ENCODE measurements at places on chromosomes 7 and 10. TPM values are rescaled to one million over a fixed set of nuclear protein-coding genes. Genes with fewer than 3 reads are reported as not detected.

The COPS6 gene
- total RNA-seq: 40.8 TPM

The NPFFR1 gene
- total RNA-seq: not detected

The DNA2 gene
- 6.6 TPM for total RNA-seq

The AGR3 gene
- total RNA-seq: 37.3 TPM

The ENKUR gene
- total RNA-seq: not detected

The DENND2A gene
- 6.9 TPM for total RNA-seq

The COL1A2 gene
- total RNA-seq: 94.5 TPM

The SFTPD gene
- not detected for total RNA-seq

The DNAH11 gene
- 0.32 TPM for total RNA-seq

The PROSER2 gene
- 2.9 TPM for total RNA-seq

The SUGCT gene
- total RNA-seq: 2.3 TPM

The GNAI1 gene
- 27.5 TPM for total RNA-seq

The FRG2B gene
- total RNA-seq: not detected

The AUTS2 gene
- total RNA-seq: 81.3 TPM

The IDI2 gene
- total RNA-seq: not detected

The CHAT gene
- not detected for total RNA-seq

The SPOCK2 gene
- 4.5 TPM for total RNA-seq

The CLEC2L gene
- not detected for total RNA-seq

The PVRIG gene
- 1.2 TPM for total RNA-seq

The ZNF853 gene
- 5.8 TPM for total RNA-seq

The CALHM2 gene
- 58.3 TPM for total RNA-seq

The GRID2IP gene
- not detected for total RNA-seq

The ZNF438 gene
- total RNA-seq: 34.6 TPM

The NEBL gene
- 85.2 TPM for total RNA-seq

The SRGN gene
- total RNA-seq: 97.2 TPM

The CFTR gene
- total RNA-seq: not detected

The GPR146 gene
- total RNA-seq: 43.6 TPM

The ZNF25 gene
- 16.0 TPM for total RNA-seq

The MMP21 gene
- 0.59 TPM for total RNA-seq

The CYP3A4 gene
- 0.33 TPM for total RNA-seq

The TUBAL3 gene
- total RNA-seq: not detected

The ACSL5 gene
- 31.8 TPM for total RNA-seq

The LIPM gene
- total RNA-seq: not detected

The AKR1D1 gene
- not detected for total RNA-seq

The TMED4 gene
- total RNA-seq: 208 TPM

All from breast epithelium (tissue), 4 donors.